ENCODE measurements at places on chromosomes 5 and 9.
A peak's percentile ranks its signal among the peaks of the same experiment; 100 is the strongest.

DNA sequence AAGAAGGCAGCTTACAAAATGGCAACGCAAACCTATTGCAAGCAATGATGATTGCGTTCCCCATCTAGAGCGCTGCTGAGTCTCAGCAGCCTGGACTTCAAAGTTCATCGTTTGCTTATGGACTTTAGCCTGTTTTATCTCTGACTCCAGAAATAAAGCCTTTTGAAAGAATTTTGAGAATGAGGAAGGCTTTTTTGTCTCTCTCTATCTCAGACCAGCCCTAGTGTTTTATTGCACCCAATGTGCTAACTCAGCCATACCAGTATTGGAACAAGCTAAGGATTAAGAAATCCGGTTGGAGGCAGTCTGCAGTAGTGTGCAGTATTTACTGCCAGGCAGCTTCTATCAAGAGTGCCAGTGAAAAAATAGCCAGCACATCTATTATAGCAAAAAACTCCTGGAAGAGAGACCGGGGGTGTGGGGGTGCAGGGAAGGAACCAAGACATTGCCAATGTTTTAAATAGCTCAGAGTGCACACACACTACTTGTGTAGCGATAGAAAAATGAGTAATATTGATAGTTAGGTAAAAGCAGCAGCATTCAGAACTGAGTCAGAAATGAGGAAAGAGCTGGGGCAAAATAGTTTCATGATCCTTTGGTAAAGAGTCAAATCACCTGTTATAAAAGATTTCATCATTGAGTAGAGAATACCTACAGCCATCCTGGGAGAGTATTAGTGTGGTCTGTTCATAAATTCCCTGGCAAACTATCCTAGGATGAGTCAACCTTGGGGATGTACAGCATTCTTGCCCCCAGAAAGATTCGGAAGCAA lies 219.0 kb downstream of the ZNF608 start:
- no peak for DNase-seq

- DNase-seq: no peak
Measured at GRCh38 chr5:72157625-72157962, 50.3 kb downstream of the MAP1B start.

DNA sequence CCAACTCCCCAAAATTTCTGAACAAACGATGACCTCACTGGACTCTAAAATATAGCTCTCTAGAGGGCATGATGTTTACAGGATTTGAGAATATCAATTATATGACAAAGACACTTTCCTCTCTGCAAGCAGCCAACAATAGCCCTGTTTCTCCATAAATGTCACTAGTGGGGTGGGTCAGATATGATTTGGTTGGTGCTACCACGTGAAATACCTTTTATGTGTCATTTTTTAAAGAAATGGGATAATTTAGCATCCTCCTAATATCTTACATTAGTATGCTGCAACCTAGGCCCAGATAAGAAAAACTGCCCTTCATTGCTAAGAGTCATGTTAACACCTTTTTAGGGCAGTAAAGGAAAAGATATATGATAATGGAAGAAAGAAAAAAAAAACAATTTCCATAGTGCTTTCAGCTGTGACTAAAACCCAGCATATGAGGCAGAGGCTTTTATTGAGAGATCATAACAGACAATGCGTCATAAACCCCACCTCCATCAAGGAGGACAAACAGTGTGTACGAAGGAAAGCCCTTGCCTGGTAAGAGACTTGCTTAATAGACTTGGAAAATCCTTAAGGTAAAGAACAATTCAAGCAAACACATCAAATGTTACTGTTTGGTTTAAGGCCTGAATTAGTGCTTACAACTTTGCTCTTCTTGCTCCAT lies 372.4 kb upstream of the PAPPA start:
- DNase-seq: no peak

GRCh38 chr5:150009671-150010387 lies 9.3 kb downstream of the HMGXB3 start:
- no peak for DNase-seq

- DNase-seq: no peak
Measured at GRCh38 chr9:113621980-113622379, 158.5 kb downstream of the RGS3 start.

- no peak for DNase-seq
Measured at GRCh38 chr9:116693233-116693731, 6.2 kb downstream of the TRIM32 start.

DNA sequence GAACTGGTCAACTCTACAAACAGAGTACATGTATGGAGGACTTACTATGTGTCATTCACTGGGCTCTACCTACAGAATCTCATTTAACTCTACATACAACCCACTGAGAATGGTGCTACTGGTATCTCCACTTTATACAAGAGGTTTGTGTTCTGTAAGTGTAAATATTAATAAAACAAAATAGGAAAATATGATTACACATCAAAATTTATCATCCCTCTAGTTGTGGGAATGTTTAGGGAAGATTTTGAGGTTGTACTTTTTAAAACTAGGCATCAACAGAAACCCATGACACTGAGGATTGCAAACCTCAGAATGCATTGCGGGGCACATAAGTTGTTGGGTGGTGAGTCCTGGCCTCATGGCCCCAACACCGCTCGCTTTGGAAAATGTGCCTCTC lies 11.7 kb downstream of the SH3RF2 start:
- no peak for DNase-seq

DNA sequence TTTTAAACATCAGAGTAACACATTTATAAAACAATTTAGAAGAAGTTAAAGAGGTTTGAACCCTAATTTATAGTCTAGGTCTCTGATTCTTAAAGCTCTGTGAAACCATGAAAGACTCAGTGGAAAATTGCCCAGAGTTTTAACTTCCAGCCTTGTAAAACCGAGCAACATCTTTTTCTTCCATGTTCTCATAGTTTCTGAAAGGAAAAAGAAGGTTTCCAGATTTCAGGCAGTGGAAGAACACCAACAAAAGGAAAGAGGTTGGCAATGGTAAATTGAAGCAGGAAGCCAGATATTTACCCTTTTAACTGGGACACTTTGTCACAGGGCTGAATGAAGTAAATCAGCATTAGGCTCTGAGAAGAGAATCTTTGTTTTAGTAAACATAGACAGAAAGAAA lies 1999.3 kb downstream of the MAT2B start:
- DNase-seq: no peak

- DNase-seq: no peak
Measured at GRCh38 chr9:90559075-90560073, 83.2 kb downstream of the DIRAS2 start.

DNA sequence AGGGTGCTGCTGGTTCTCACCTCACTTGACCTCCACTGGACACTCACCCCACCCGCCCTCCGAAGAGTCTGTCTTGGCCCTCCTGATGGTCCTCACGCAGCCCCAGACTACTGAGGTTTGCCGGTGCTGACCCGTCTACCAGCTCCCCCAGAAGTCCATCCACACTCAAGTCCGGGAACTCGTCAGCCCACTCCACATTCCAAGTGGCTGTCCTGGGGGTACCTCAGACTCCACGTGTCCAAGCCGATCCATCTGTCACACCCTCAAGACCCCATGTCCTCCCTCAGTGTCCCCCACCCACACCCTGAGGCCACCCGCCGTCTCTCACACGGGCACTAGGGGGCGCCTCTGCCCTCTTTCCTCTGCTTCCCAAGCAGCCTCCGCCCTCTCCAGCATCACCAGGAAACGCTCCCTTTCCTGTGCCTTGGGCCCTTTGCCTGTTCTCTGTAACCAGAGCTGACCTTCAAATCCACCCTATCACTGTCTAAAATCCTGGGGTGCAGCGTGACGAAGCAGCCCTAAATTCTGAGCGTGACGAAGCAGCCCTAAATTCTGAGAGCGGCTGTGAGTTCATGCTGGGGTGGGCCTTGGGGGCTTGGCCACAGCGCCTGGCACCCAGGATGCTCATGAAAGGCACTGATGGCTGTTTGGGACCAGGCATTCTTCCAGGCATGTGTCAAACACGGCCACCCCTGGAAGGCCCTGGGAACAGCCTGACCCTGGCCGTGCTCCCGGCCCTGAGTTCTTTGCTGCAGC lies 95.7 kb downstream of the KCNT1 start:
- DNase-seq: peak; percentile 30

GRCh38 chr5:1220831-1221230 lies 4.3 kb upstream of the SLC6A18 start:
- DNase-seq: no peak

DNA sequence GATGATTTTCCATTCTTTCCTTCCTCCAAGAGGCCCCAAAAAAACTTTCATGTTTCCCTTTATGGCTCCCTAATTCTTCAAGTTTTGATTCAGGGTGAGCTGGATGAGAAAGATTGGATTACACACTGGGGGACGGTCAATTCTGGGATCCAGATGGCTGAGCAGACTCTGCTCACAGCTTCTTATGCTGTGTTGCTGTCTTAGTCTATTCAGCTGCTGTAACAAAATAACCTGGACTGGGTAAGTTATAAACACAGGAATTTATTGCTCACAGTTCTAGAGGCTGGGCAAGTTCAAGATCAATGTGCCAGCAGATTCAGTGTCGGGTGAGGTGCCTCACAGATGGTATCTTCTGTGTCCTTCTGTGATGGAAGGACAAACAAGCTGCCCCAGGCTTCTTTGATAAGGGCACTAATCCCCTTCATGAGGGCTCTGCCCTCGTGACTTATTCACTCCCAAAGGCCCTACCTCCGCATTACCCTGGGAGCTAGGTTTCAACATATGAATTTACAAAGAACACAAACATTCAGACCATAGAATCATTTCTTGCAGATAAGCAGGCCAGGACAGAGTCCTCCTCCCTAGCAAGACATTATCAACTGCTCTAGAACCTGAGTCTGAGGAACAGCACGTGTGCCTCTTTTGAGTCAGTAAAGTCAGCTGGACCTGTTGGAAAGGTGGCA lies 23.1 kb upstream of the SMAD5 start:
- DNase-seq: no peak

GRCh38 chr9:105993116-105993854 lies 298.9 kb downstream of the TMEM38B start:
- DNase-seq: no peak

- no peak for DNase-seq
Measured at GRCh38 chr9:14902561-14902960, 7.7 kb downstream of the FREM1 start.

DNA sequence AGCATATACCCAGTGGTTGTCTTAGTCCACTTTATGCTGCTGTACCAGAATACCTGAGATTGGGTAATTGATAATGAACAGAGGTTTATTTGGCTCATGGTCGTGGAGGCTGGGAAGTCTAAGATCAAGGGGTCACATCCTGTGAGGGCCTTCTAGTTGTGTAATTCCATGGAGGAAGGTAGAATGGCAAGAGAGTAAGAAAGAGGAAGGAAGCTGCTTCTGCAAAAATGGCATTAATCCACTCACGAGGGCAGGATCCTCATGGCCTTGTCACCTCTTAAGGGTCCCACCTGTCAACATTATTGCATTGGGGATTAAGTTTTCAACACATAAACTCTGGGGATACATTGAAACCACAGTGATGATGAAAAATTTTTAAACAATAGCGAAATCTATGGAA lies 17.0 kb downstream of the BTNL8 start:
- DNase-seq: no peak

DNA sequence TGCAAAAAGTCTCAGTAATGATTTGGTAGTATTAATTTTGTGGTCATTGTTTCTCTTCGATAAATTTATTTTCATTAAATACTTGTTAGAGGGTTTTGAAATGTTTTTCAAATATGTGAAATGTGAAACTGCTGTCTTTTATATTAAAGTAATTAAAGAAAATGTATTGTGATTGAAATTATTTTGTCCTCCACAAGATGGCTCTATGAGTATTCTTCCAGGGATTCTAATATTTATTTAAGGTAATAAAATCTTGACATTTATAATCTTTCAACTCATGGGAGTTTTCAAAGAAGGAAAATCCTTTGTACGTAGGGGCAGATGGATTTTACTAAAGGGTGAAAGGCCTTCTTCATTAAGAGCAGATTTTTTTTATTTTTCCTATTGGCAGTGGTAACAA lies 19.3 kb downstream of the ISOC1 start:
- DNase-seq: no peak

- DNase-seq: no peak
Measured at GRCh38 chr5:19866090-19866450, 121.9 kb downstream of the CDH18 start.

DNA sequence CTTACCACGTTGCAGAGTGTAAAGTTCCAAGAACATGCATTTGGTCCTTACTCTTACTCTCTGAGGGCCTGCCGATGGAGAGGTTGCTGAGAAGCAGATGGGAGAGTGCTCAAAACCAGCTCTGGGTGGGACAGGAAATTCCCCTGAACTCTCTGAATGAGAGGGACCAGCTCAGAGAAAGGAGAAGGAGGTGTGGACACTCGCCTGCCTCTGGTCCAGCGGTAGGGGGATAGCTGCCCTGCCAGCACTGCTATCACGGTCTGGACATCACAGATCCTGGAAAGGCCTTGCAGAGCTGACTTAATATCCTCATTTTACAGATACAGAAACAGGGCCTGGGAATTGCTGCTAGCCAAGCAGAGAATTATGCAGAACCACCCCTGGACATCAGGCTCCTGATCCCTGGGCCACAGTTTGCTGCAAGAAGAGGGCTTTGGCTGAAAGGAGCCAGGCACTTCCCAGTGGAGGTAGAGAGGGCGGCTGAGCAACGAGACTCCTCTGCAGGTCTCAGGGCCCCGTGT lies 4.9 kb downstream of the TRAF1 start:
- DNase-seq: no peak

DNA sequence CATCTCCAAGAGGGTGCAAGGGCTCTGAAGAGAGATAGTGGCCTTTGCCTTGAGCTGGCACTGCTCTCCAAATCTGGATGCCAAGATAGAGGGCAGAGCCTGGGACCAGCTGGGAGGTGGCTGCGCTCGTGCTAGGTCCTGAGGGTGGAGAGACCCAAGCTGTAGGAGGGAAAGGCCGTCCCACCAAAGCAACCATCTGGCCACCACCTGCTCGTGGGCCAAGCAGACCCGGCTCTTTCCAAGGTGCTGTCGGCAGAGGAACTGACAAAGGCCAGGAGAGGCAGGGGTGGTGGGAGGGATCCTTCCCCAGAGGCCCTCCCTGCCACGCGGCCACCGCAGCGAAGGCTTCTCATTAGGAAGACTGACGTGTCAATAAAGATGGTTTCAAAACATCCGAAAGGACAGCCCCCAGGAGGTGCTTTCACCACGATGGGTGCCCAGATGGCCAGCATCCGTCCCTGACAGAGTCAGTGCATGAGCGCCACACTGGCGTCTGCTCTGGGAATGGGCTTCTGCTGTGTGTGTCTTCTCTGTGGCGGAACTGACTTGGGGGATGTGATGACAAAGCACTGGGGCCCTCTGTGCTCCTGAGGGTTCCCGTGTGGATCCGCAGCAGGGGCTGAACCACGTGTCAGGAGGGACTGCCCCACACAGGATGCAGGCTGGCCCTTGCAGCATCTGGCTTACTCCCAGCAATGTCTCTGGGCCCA lies 213.5 kb downstream of the FANCC start:
- DNase-seq: no peak

- DNase-seq: no peak
Measured at GRCh38 chr9:89078421-89078820, 87.2 kb downstream of the S1PR3 start.

DNA sequence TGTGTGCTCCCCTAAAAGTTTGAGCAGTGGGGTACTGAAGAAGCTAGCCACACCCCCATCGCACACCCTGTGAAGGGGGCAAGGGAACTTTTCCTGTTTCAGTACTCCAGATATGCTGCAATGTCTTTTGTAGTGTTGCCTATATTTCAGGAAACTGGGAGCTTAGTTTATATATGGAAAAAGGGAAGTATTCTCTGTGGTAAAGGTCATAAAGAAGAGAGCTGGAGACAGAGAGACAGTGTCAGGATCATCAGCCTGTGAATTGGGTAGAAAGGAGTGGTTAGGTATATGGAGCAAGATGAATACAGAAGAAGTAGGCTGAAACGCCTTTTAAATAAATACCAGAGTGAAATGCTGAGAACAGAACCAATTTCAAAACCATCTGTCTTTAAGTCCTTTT lies 82.2 kb upstream of the C9orf72 start:
- DNase-seq: no peak

GRCh38 chr9:89154218-89154617 lies 24.4 kb downstream of the SHC3 start:
- DNase-seq: no peak

- no peak for DNase-seq
Measured at GRCh38 chr9:114694146-114694545, 12.2 kb upstream of the TEX48 start.

Measured in HAP-1 (cell line).